Non-pigmented ciliary epithelial cell (primary cell): ENCODE measurements at places on chromosomes 1 and 21.
A peak's percentile ranks its signal among the peaks of the same experiment; 100 is the strongest.

GRCh38 chr1:12407050-12407961 is 177.5 kb downstream of the VPS13D start:
- DNase-seq = peak; percentile 60

DNA sequence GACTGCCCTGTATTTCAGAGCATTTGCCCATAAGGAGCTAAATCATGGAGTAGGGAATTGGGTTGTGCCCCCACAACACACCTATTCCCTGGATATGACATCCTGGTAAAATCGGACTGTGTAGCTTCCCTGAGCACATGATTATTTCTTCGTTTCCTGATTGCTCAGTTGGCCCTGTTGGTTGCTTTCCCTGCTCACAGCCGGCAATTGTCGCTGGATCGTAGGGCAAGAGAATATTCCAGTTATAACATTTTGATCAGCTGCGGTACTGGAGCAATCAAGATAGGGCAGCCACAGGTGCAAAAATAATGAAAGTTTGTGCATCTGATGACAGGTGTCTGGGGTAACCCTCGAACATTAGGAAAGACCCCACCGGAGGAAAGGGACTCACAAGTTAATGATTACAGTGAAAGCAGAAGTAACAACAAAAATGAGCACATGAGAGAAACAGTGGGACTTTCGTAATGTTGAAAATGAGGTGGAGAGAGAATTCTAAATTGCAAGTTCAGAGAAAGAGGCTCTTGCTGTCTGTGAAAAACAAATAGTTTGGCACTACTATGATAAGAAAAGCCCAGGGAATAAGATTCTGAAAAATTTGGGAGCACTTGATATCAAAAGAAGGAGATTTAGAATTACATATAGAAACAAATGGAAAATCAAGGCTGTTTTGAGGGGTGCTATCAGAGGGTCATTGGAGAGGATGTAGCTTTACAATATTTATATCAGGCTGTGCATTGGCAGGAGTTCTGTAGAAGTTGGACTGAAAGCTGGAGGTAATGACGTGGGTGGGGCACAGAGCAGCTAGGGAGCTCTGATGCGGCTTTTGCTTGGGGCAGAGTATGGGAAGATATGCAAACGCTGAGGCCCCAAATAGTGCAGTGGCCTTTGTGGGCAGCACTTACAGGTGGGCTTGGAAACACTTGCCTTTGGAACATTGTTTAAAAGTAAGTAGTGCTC is at the start of gene MAB21L3:
Gene MAB21L3 (plus strand): TSS at position 833 of the 957 bp plus-strand sequence. CDS start 1,217 bp downstream, outside the sequence.
- DNase-seq = no peak

- DNase-seq = no peak
These were observed 42.6 kb downstream of the KIRREL1 start for GRCh38 chr1:158035976-158036583.

DNA sequence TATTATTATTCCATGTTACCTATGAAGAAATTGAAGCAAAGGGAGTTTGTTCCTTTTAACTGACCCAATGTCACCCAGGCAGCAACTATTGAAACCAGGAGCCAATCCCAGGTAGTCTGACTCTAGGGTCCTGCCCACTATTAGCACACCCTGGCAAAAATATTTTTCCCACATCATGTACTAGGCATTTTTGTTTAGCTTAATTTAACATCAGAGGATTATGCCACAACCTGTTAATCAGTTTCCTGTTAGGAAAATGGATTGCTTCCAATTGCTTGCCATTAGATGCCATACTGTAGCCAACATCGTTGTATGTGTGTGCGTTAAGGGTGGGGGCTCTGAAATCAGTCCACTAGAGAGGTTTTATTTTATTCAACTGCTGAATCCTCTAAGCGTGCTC is 281.1 kb downstream of the DNM3 start:
- no peak for DNase-seq
